ENCODE measurements at places on chromosomes 5 and 9.

DNA sequence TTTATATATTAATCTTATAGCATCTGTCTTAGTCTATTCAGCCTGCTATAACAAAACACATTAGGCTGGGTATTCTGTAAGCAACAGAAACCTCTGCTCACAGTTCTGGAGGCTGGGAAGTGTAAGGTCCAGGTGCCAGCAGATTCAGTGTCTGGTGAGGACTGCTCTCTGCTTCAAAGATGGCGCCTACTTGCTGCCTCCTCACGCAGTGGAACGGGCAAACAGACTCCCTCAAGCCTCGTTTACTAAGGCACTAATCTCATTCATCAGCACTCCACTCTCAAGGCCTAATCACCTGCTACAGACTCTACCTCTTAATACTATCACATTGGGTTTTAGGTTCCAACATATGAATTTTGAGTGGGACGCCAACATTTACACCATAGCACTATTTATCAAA is 5.2 kb upstream of the TBC1D2 start:
- DNase-seq: no peak

DNA sequence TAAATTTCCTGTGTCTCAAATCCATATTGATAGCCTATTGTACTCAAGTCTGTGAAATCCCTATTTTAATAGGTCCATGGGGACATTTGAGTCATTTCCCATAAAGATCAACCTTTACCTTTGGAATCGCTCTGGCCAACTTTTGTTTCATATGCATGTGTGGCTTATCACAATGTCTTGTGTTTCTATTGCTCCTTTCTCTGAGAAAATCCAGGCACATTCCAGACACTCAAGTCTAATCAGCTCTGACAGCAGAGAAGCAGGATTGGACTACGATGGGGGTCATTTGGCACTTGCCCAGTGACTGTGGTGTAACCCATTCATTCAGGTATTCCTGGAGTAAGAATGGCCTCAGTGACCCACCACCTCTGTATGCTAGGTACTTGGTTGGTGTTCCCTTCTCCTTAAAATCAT is 48.4 kb downstream of the ACTBL2 start:
- no peak for DNase-seq

DNA sequence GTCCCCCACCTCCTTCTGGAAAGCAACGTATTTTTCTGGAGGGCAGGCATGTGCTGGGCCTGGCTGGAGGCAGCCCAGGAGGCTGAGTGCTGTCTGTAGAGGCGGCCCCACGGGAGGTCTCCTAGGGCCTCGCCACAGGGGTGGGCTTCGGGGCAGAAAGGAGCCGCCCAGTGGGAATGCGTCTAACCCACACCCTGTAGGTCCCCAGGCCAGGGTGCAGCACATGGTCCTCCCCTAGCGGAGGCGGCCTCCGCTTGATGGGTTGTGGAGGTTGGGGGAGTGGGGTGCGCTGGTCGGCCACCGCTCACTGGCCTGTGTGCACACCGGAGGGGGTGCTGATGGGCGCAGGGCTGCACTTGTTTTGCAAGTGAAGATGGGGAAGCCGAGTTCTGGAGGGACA is 48.3 kb upstream of the UBAC1 start:
- no peak for DNase-seq

DNA sequence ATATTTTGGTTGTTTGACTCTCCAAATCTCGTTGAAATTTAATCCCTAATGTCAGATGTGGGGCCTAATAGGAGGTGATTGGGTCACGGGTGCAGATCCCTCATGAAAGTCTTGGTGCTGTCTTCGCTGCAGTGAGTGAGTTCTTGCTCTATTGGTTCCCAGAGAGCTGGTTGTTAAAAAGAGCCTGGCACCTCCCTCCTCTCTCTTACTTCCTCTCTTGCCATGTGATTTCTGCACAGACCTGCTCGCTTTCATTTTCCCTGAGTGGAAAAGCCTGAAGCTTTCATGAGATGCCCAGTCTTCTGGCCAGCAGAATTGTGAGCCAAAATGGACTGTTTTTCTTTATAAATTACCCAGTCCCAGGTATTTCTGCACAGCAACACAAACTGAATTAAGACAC is 221.6 kb downstream of the MAT2B start:
- no peak for DNase-seq

DNA sequence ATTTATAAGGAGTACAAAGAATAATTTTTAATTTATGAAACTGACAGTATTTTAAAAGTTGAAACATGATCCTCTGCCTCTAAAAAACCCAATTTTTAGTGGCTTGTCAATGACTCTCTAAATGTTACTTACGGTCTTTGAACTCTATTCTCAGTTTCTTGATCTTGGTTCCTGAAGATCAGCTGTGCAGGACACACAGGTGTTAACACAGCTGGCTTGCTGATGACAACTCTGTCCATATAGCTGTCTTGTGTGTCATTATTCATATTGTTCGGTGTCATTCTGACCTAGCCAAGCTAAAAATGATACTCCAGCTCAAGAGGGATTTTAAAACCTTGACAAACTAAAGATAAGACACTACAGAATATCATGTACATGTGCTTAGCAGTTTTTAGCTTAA is 314.5 kb downstream of the CCDC171 start:
- DNase-seq: no peak

GRCh38 chr5:39143151-39143860 is 69.1 kb upstream of the RICTOR start:
- no peak for DNase-seq

GRCh38 chr9:5326893-5327548 is 12.7 kb downstream of the RLN1 start:
- DNase-seq: no peak

DNA sequence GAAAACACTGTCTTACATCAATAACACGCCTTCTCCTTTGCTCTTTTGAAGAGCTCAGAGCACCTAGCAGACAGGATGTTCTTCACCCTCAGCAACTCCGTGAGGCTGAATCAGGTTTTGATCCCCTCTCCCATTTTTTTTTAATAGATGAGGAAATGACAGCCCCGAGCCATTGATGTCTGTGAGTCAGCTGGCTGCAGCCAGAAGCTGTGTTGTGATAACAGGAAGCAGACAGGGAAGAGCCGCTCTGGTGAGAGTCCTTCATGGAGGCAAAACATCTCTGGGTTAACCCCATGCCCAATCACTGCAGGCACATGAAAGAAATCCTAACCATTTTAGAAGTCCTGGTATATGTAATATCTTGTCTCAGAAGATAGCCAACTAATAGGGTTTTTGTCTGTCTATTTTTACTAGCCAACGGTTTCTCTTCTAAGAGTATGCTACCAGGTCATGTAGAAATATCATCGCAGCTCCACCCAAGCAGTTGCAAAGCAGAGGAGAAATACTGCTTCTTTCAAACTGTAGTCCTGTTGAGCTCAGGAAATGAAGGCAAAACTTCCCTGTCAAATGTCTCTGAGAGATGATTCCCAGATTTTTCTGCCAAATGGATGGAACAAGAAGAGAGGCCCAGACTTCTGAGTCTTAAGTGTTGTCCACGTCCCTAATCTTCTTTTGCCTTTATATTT is 568.9 kb downstream of the CCDC171 start:
- DNase-seq: no peak

DNA sequence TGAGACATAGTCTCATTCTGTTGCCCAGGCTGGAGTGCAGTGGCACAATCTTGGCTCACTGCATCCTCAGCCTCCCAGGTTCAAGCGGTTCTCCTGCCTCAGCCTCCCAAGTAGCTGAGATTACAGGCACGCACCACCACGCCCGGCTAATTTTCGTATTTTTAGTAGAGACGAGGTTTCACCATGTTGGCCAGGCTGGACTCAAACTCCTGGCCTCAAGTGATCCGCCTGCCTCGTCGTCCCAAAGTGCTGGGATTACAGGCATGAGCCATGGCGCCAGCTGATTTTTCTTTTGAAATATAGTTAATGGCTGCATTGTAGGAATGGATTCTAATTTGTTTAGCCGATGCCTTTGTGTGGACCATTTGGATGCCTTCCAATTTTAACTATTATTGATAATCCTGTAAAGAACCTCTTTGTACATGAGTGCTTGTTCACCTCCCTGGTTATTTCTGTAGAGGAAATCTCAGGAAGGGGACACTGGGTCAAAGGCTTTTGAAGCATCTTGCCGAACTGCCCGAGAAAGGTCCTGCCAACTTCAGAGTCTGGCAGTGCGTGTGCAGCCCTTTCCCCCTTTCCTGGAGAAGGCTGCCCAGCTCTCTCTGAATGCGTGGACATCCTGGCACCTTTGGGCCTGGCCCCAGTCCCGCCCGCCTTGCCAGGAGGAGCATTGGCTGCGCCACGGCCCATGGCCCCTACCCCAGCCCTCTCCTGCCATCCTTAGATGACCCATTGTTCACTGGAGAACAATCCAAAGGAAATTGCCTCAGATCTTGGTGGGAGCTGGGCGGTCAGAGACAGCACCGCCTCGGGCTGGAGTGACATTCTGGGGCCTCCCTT is 8.9 kb upstream of the NUP214 start:
- DNase-seq: no peak

DNA sequence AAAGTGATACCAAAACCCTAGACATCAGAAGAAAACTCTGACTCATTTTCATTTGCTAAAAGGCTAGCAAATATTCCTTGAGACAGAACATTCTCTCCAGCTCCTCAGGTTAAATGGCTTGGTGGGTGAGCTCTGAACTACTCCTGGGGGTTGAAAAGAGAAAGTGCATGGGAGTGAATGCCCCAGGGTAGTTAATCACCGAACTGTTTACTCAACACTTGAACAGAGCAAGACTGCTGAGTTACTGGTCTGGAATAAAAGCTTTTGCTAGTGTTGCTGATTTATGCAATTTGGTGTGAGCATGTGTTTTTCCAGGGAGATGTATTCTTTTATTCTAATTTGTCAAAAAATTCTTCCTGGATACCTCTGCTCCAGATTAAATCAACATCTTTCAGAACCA is 88.3 kb upstream of the PRDM9 start:
- DNase-seq: no peak

- DNase-seq: no peak
These were observed 497.0 kb downstream of the RAB3C start for GRCh38 chr5:59079622-59080620.

All from femur (tissue), 1 donor.